Muscle of back (tissue), 13 donors: ENCODE measurements at places on chromosomes 1 and 21.

DNA sequence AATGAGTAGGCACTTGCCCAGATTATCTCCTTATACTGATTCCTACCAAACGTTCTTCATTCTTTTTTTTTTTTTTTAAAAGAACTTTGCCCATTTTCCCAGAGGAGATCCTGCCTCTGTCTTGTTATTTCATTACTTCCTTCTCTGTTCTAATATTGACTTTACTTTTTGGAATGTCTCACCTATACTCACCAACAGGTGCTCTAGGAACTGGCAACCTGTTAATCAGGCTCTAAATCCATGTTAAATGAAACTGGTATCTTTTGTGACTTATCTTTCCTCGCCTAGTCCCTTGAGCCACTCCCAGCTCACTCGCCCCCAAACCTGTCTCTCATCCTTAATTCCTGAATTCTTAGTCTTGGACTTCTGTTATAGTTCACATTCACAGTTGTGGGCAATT is 1.2 kb upstream of the CRCT1 start:
- no peak for DNase-seq

DNA sequence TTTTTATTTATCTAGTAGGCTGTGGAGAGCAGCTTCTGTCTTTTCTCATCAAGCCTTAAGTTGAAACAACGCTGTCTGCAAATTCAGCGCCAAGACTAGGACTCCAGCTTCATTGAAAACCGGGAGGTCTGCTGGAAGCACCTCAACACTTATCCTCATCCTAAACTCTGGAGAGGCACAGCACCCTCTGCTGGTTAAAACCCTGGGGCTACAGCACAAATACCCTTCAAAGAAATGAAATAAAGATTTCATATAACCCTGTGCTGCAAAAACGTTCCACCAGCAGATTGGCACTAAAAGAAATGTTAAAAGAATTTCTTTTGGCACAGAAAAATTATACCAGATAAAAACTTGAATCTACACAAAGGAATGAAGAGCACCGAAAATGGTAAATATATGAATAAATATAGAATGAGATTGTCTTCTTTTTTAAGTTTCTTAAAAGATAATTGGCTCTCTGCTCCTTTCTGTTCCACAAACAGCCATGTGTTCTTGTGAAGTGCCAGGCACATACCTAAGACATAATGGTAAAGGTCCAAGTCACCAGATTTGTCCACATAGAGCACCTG is 227.7 kb upstream of the SAMSN1 start:
- DNase-seq: peak; percentile 25

DNA sequence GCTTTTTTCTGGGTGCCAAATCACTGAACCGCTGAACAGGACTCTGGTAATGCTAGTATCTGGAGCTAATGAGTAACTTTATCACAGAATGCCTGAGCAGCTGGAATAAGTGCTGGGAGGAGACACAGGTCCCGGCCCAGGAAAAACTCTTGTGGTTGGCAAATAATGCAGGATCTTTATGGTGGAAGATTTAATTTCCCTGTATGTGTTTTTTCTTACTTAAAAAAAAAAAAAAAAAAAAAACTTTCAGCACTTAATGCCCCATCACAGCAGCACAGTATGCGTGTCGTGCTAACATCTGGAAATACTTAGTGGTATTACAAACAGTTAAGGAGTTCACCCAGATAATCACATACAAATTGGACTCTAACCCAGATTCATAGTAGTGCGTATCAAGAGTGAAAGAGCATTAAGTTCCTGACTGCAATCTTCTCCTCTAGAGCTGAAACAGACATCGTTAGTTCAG is 220.7 kb downstream of the TOMM20 start:
- peak; percentile 61 for DNase-seq

- DNase-seq: no peak
These were observed 89.2 kb downstream of the PLXNA2 start for GRCh38 chr1:208154679-208155642.

DNA sequence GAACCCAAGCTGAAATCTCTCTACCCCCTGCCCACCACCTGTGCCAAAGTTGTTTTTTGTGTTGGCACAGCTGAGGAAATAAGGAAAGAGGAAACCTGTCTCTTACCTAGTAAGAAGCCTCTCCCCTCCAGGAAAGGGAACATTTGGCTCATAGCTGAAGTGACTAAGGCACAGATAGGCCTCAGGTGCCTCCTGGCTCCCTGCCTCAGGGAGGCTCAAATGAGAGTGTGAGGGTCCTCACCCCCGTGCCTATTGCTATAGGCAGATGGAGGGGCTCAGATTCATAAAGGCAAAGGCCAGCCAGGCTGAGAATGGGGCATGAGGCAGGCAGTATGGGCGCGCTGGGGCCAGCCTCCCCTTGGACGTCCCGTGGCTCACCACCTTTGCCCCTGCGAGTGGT is 7.4 kb downstream of the SLC30A2 start:
- no peak for DNase-seq

DNA sequence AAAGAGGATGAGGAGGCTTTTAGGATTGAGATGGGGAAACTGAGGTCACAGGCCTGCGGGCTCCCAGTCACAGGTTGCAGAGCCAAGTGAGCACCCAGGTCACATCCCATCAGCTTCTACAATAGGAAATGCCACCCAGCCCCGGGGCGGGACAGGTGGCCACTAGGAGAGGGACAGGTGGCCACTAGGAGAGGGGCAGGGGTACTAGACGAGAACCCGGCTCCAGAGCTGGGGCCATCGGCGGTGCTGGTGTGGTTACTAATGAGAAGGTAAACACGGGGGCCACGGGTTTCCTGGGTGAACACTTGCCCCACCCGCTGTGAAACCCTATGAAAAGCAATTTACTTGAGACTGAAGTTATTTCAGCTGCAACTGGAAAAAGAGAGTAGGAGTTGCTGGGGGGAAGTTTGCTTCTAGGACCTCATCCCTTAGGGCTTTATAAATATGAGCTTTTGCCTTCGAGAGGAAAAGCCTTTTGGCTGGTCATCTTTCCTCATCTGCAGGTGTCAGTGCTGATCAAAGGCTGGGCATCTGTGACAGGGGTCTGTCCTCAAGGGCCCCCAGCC is 52.5 kb downstream of the MRPL37 start:
- no peak for DNase-seq

GRCh38 chr21:46295177-46295770 is 9.1 kb downstream of the YBEY start:
- DNase-seq: peak; percentile 54

- no peak for DNase-seq
These were observed 76.8 kb upstream of the ZNF678 start for GRCh38 chr1:227486559-227486958.

- no peak for DNase-seq
These were observed 35.0 kb downstream of the ZNF496 start for GRCh38 chr1:247296599-247297180.

DNA sequence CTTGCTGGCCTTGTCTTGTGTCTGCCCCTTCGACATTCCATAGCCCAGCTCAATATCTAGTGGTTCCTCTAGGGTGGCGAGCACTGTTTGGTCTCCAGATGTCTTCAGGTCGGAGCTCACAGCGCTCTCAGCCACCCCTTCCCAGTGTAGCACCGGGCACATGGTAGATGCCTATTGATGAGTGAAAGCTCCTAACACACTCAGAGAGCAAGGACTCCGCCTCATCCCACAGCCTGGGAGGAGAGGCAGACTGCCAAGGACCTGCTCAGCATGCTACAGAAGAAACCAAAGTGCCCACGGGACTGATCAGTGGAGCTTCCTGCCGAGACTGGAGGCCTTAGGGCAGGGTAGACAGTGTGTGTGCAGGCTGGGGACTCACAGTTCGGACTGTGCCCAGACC is 10.9 kb downstream of the PCSK9 start:
- DNase-seq: peak; percentile 66

- DNase-seq: no peak
These were observed 25.9 kb downstream of the GIPC2 start for GRCh38 chr1:78071696-78072095.

DNA sequence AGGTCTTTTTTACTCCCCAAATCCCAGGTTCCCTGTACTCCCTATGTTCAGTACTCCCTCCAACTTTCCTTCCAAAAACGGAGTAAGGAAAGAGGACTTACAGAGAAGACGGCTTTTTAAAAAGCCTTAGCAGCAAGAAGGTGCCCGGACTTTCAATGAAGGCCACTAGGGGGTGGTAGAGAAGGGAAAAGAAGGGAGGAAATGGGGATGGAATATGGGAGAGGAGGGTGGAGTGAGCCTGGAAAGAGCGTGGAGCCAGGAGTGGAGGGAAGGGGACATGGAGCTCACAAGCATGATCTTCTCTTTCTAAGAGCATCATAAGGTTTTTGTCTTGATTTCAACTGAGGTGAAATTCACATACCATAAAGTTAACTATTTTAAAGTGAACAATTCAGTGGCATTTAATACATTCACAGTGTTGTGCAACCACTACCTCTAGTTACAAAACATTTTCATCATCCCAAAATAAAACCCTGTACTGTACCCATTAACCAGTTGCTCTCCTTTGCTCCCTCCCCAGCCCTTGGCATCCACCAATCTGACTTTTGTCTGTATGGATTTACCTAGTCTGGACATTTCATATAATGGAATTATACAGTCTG is 129.9 kb downstream of the ZNF281 start:
- DNase-seq: peak; percentile 32

- DNase-seq: no peak
These were observed 21.3 kb downstream of the IFI16 start for GRCh38 chr1:159030877-159031447.

- DNase-seq: peak; percentile 62
These were observed 626.9 kb upstream of the ADGRL4 start for GRCh38 chr1:79633456-79633855.

DNA sequence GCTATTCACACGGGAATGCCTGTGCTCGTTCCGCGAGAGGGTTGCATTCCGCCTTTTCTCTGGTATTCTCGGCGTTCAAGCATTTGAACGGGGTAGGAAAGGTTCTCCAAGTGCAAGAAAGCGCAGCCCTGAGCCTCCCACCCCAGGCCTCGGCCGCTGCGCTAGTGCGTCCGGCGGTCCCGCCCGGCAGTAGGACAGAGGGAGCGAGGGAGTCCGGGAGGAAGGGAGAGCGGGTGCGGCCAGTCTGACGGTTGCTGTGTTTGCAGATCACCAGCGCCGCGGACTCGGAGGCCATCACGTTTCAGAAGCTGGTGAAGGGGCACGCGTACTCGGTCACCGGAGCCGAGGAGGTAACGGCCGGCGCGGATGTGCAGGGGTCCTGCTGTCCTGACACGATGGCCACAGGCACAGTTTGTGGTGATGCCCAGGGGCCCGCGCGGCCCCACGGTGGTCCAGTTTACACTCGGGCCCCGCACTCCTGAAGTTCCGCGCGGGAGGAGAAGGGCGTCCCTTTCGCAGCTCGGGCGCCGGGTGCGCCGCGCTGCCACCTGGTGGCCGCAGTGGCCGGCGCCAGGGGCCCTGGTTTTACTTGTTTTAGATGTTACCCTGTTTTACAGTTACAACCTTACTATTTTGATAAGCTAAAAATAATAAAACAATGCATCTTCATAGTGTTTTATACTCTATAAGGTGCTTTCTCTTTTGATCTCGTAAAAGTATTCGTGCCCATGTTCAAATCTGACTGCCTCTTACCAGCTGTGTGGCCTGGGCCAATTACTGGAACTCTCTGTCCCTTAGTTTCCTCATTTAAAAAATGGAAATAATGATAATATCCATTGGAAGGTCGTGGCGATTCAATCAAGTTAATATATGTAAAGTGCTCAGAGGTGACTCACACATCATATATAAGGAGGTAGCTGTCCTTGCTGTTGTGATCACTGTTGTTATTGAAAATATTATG is 36.7 kb downstream of the CAPN2 start:
- peak; percentile 58 for DNase-seq

DNA sequence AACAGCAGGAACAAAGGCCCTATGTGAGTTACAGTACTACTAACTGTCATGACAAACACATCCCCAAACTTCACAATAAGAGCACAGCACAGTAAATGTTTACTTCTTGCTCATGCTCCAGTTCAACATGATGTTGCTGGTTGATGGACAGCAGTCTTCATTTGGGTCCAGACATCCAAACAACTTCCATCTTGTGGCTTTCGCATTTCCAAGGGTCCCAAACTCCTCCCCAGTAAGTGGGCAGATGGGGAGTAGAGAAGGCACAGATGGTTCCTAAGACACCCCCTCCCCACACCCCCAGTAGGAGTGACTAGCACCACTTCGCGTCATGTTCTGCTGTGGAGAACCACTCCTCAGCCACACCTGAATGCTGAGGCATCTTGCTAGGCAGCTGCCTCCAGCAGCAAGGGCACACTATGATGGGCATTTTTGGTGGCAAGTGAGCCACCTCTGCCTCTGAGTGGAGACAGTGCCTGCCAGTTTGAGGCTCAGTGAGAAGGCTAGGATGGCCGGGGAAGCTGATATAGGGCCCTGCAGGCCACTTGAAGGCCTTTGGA is 32.7 kb upstream of the CD2 start:
- DNase-seq: no peak

GRCh38 chr1:54407154-54407403 is 885 bp upstream of the SSBP3 start:
- DNase-seq: no peak

DNA sequence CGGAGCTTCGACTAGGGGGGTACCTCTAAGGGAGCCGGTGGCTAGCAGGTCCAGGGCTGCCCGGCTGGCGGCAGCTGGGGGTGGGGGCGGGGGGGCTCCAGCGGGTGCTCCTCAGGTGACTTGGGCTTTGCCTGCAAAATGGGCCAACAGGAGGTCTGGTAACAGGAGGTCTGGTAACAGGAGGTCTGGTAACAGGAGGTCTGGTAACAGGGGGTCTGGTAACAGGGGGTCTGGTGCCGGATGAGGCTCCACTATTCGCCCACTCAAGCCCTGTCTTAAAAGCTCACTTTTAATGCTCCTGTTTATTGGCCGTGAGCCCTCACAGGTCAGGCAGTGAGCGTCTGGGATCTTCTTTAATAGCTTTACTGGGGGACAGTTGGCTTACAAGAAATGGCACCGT is 40.4 kb upstream of the ACTRT2 start:
- DNase-seq: no peak

DNA sequence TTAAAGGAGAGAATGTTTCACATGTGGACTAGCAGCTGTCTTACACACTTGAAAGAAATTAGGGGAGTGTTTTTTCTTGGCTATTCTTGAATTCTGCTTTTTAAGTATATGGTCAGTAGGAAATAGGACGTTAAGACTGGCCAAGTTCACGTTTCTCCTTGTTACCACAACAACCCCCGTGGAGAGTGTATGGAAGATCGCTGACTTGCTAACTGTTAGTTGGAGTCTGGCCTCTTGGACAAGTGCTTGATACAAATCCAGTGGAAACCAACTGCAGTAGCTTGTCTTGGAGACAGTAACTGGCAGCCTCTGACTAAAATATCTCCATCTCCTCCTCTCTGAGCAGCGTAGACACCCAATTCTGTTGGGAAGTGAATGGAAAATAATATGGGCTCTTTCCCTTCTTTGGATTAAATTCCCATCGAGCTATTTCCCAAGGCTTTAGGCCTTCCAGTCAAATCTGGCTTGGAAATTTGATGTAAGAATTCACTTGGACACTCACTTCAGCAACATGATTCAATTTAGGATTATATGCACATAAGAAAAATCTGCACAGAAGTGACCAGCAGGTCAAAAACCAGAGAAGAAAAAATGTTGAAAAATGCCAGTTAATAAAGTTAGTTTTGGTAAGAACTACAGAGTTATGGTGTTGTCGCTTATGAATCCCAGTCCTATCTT is 3.6 kb upstream of the NFIA start:
- peak; percentile 95 for DNase-seq

- no peak for DNase-seq
These were observed 10.9 kb downstream of the PRDX6 start for GRCh38 chr1:173488001-173488400.
